ENCODE measurements at places on chromosomes 13 and 19.
A peak's percentile ranks its signal among the peaks of the same experiment; 100 is the strongest.

DNA sequence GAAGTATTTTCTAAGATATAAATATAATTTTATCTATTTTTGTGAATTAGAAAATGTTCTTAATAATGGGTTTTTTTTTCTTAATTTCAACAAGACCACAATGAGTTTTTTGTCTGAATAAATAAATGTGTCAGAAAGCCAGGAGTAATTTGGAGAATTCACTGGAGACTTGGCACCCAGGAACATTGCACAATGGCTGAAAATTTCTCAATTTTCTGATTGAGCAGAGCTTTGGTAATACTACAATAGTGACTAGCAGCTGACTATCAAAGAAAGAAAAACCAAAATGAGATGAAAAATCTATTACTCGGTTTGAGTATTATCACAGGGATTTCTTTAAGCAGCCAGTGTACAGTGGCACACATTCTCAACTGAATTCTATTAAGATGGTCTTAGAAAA is 394.4 kb upstream of the PCDH20 start:
- DNase-seq: no peak

- DNase-seq: peak; percentile 84
These were observed 2.5 kb downstream of the PRR36 start for GRCh38 chr19:7871437-7872305.

DNA sequence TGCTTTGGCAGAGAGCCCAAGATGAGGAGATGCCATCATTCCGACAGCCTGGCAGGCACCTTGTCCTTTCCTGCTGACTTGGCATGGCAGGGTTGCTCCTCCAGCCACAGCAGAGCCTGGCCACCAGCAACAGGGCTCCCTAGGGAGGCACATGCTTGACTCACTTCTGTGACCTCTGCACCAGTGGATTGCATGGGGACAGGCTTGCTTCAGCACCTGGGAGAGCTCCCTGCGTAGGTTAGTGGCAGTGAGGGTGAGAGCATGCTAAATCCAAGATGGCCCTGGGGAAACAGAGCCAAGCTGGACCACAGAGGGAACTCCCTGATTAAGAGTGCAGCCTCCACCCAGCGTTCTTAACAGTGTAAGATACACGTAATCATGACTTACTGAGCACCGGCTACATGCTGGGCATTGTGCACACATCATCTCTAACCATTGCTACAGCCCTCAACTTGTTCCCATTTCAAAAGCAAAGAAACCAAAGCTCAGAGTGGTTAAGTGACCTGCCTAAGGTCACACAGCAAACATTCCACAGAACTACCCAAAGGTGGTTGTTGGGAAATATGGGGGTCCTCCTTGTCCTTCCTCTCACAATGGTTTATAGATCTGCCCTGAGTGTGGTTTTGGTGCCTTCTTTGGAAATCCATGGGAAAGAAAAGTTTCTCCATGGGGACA is 116.6 kb upstream of the UQCRFS1 start:
- DNase-seq: no peak

DNA sequence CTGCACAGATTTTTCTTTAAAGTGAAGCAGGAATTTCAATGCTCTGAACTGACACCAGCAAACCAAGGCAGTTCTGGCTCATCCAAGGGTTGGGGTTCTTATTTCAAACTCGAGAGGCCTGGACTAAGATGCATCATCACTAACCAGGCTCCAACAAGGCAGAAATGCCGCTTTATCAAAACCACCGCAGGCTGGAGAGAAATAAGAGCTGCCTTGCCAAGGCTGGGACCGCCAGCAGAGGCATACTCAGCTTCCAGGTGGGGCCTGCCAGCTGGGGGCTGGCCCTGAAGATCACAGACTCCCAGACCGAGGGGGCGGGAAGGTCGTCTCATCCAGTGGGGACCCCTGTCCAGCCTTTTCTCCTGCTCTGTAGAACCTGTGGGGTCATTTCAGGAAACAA is 37.4 kb upstream of the GAS6 start:
- no peak for DNase-seq

DNA sequence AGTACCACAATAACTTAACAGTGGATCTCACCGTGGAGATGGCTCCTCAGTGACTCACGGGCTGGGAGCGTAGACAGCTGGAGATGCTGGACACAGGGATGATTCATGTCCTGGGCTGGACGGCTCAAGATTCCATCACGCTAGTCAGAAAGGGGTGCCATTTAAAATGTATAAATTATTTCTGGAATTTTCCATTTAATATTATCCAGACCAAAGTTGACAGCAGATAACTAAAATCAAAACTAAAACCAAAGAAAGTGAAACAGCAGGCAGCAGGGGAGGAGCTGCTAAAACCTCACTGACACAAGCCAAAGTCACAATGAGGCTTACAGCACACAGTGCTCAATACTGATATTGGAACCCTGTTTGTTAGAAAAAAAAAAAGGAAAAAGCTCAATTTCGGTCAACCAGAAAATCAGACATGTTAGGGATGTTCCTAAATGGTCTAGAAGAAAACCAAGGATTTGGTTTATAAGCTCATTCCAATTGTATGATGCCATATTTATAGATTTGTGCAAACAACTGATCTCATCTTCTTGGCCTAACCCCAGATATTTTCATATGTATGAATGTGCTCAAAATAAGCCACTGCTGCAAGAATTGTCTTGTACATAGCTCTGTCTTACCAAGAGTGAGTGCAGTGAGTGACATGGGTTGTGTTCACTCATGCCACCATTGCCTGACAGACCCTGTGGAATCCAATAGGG is 111.8 kb downstream of the SACS start:
- DNase-seq: no peak

DNA sequence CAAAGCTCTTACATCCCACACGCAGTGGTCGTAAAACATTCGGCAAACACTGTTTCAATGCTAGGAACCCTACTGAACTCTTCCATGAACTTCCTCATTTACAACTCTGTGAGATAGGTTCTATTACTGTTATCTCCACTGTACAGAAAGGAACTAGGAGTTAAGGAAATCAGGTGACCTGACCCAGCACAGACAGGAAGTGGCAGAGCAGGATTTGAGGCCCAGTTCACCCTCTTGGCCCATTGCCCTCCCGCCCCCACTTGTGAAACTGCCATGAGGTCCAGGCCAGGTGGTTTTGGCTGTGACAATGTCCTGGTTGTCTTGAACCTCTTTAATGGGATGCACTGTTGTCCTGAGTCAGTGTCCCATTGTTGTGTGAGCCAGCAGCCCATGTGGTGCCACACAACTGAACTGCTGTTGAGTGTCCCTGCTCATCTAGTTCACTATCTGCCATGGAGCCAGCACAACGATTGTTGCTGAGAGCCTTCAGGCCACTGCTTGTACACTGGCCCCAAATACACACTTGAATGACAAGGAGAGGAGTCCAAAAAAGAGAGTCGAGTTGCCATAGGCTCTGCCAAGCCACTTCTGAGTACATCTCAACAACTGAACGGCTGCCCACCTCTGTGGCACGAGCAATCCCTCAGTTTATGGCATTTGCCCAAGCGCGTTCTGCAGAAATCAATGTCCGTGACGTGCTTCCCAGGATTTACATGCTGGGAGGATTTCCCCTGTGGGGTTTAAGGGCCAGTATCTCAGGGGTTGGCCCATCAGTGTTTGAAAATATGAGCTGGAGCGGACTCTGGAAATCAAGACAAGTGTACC is 484.6 kb downstream of the TSHZ3 start:
- no peak for DNase-seq

Measured in hematopoietic multipotent progenitor cell treated with erythropoietin and hydrocortisone succinate and interleukin-3 and kit ligand, for 17 days (in vitro differentiated cells).